ENCODE measurements at places on chromosomes 11 and 22.

- no peak for DNase-seq
These were observed 138.0 kb upstream of the POU2AF2 start for GRCh38 chr11:111107501-111107900.

- DNase-seq = no peak
These were observed 70.2 kb downstream of the DDX10 start for GRCh38 chr11:108734956-108735559.

DNA sequence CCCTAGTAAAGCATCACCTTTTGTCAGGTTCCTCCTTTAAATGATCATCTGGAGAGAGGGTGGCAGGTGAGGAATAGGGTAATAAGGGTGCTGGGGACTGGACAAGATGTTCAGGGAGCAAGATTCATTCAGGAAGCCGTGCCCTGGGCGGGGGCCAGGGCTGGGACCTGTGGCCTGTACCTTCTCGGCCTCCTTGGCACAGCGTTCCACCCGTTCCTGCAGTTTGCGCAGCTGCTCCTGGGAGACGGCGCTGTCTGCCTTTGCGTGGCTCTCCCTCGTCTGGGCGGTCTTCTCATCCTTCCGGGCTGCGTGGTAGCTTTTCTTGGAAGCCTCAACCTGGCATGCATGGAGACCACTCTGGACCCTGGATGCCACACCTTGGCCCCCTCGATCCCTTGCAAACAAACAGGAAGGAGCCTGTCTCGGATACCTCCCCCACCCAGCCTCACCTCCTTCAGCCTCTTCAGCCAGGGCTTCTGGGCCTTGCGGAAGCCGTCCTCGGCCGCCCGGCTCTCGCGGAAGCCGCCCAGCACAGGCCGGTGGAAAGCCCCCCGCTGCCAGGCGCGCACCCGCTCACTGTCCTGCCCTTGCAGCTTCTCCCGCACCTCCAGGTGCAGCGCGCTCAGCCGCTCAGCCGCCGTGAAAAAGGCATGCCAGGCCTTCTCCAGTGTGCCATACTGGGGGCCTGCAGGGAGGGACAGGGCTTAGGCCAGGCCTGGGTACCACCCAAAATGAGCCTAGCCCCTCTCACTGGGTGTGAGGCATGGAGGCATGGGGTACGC is 3.5 kb upstream of the ARFGAP2 start:
- DNase-seq = no peak

DNA sequence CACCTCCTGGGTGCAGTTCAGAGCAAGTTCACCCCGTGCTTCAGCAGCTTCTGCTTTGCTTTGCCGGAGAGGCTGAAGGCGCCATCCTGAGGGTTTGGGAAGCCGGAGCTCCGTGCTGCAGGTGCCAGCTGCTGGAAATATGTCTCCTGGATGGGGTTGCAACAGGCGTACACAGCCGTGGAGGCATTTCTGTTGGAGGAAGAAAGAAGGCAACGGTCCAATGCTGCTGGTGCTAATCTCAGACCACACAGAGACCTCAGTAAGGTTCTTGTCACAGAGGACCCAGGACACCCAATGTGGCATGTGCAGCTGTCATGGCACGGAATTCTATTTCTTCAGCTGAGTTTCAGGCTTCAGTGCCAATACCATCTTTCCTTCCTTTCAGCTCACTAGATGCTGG is 24.2 kb downstream of the ASPHD2 start:
- DNase-seq = no peak

DNA sequence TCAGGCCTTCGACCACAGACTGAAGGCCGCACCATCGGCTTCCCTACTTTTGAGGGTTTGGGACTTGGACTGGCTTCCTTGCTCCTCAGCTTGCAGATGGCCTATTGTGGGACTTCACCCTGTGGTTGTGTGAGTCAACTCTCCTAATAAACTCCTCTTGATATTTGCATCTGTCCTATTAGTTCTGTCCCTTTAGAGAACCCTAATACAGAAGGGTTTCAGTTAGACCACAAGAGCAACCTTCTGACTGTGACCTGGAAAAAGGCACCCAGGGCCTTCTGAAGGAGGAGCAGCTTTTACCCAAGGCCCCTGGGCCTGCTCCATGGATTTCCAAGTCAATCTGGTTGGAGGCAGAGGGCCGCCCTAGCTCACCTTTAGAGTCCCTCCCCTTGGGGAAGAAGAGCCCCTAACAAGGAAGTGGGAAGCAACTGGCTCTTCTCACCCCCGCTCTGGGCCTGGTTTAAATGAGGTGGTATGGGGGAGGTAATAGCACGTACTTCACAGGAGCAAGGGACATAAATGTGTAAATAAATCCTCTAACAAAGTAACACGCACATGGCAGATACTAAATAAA is 11.2 kb upstream of the CHST1 start:
- DNase-seq = no peak

DNA sequence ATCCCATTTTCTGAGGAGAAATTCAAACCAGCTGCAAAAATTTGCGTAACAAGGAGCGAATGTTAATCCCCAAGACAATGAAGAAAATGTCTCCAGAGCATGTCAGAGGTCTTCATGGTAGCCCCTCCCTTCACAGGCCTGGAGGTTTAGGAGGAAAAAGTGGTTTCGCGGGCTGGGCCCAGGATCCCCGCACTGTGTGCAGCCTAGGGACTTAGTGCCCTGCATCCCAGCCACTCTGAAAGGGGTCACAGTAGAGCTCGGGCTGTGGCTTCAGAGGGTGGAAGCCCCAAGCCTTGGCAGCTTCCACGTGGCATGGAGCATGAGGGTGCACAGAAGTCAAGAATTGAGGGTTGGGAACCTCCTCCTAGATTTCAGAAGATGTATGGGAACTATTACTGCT is 87.4 kb downstream of the BRD1 start:
- DNase-seq = no peak

DNA sequence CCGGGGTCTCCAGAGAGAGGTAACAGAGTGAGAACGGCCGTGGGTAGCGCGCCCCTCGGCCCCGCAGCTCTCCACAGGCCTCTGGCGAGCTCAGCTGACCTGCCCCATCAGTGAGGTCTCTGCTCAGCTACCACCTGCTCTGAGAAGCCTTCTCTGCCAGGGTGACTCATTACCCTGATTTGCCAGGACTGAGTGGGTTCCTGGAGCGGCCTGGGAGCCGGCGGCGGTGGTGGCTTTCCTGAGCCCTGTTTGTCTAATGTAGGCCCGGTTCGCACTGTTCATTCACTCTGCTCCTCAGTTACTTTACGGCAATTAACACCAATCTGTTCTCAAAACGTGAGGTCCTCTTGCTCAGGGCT is 351.0 kb upstream of the B3GAT1 start:
- no peak for DNase-seq

- no peak for DNase-seq
These were observed 40.4 kb upstream of the AKIP1 start for GRCh38 chr11:8870411-8871170.

DNA sequence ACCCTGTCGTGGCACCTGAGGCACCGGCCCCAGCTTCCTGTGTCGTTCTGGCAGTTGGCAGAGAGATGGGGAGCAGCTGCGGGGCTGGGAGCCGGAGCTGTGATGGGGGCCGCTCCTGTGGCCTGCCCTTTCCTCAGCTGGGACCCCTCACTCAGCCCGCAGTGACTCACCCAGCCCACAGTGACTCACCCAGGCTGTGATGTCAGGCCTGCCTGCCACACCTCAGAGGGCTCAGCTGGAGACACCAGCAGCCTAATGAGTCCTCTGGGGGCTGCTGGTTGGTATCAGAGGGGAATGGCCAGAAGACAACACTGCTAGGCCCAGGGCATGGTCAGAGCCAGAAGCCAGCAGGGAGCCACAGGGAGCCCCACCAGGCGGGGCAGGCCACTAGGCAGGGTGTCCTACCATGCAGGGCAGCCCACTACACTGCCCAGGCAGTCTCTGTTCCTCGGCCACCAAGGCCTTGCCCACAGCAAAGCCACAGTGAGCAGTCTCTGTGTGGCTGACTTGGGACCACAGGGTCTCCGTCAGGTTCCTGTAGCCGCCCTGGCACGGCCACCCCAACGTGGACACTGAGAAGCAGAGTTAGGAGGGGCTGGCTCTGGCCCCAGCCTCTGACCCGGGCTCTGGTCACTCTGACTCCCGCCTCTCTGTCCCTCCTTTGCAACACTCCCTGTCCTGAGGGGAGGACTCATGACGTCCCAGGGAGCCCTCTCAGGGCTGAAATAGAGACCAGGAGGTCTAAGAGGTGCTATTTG is 4.2 kb upstream of the FXYD2 start:
- peak; percentile 90 for DNase-seq

- DNase-seq = no peak
These were observed 723 bp upstream of the CD82 start for GRCh38 chr11:44564670-44565210.

- no peak for DNase-seq
These were observed 1.3 kb downstream of the TIGD3 start for GRCh38 chr11:65355776-65356393.

DNA sequence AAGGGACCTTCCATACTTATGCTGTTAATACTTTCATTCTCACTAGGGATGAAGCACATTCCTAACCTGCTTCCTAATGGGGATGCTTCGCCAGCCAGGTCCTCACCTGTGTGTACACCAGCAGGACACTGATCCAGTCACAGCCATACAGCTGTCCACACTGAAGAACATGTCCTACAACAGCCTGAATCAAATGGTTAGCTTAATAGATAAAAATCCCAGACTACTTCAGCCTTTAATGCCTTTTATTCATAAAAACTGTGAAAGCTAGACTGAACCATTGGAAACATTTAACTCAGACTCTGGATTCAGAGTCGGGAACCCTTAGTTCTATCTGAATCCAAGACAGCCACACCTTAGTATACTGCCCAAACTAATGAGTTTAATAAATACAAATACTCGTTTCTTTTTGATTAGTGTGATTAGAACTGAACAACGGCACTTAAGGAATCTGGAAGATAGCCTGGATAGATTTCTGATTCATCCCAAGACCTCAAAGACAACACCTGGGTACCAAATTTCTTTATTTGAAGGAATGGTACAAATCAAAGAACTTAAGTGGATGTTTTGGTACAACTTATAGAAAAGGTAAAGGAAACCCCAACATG is 3.3 kb downstream of the FTH1 start:
- DNase-seq = no peak

DNA sequence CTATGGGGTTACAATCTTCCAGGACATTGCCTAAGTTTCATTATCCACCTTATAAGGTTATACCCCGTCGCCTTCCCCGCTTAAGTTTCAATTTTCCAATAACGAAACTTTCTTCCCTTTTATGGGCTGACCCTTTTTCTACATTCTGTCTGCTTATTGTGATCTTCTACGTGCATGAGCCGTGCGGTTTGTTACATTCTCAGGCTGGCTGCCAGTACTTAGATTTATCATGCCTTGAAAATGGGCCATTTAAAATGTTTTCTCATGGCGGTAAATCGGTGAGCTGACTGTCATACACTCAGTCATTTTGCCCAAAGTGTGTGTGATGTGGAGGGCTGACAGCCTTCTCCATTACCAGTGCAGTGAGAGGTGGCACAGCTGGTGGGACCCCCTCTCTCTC is 23.3 kb downstream of the DGCR6L start:
- DNase-seq = no peak

GRCh38 chr22:49751966-49752597 is 75.6 kb downstream of the BRD1 start:
- DNase-seq = no peak

DNA sequence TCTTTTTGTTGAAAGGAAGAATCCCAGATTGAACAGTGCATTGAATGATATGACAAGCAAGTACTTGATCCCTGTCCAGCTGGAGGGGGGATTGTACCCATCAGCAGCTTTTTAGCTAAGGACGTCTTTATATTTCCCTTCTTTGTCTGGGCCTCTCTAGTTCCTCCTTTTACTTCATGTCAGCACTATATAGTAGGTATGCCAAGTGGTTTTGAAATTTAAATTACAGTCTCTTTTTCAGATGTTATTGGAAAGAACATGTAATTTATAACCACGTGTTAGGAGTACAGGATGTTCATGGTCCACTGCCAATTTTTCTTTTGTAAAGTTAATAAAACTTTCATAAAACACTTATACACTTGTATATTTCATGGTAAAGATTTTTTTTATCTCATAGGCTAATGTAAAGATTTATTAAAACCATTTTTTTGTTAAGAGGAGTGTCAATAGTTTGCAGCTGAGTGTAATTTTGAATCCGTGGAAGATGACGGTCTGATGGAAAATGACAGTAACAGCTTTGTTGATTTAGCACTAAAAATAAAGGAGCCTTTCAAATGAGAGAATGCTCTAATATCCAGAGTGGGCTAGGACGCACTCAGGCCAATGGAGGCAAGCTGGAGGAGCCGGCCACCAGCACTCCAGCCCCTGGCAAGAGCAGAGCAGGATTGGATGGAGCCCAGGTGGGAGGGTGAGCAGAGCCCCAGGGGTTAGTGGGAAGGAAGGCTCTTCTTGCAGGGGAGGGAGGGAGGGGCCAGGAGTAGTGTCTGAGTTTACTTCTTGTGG is 488.3 kb downstream of the INSC start:
- DNase-seq = no peak

DNA sequence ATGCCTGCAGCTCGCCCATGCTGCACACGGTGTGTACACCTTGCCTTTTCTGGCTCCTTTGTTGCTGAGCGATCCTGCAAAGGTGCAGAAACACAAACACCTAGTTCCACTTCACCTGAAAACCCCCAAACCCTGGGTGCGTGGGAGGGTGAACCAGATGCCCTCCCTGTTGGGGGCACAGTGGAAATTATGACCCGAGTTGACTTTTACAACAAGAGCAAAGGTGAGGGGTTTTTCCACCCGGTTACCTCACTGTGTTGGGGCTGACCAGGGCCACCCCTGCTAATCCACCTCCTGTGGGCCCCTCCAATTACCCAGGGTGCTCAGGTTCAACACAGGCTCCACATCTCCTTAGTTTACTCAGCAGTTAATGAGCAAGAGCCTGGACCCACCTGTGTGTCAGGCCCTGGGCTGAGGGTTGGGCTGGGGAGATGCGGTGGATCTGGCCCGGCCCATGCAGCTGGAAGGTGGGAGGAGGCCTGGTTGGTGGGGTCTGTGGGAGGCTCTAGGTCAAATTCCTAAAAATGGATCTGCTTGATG is 42.1 kb downstream of the LRRC32 start:
- DNase-seq = peak; percentile 42

DNA sequence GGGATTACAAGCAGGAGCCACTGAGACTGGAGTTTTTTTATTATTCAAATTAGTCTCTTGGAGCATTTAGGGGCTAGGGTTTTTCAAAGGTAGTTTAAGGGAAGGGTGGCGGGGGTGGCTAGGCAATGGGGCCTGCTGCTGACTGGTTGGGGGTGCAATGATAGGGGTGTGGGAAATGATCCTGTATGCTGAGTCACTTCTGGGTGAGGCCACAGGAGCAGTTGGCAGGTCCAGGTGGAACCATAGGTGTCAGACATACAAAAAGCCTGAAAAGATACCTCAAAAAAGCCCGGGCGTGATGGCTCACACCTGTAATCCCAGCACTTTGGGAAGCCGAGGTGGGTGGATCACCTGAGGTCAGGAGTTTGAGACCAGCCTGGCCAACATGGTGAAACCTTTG is 13.7 kb downstream of the MTFP1 start:
- no peak for DNase-seq

GRCh38 chr11:132576706-132577105 is 955.6 kb downstream of the OPCML start:
- no peak for DNase-seq

- no peak for DNase-seq
These were observed 377.6 kb downstream of the CADM1 start for GRCh38 chr11:115126515-115127208.

- no peak for DNase-seq
These were observed 17.6 kb upstream of the GRK2 start for GRCh38 chr11:67248653-67249052.
